ENCODE measurements at places on chromosomes 4 and X.

DNA sequence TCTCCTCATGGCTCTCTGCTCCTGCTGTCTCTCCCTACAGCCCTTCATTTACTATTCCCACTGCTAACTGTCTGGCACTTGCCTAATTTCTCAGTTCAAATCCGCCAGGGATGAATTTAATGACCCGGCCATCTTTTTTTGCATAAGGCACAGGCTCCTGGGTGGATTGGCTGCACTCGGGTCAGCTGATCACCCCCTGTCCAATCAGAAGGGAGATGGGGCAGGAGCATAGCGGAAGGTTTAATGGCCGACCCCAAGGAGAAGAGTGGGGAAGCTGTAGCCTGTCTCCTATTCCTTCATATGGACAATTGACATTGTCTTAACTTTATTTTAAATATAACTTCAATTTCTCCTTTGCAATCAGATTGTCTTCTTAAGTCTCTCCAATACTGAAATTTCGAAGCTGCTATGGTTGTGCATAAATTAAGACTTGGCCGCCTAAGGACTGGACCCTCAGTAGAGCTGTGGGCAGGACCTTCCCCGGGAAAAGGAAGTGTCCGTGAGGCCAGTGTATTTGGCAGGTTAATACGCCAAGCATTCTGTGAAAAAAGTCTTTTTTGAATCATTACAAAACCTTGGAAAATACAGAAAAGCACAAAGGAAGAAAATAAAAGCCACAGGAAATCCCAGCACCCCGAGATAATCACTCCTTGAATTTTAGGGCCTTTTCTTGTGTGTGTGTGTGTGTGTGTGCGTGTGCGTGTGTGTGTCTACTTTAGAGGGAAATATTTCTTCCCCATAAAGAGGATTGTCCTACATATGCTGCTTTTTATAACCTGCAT, 55.5 kb downstream of the SMIM20 start:
- no peak for DNase-seq

DNA sequence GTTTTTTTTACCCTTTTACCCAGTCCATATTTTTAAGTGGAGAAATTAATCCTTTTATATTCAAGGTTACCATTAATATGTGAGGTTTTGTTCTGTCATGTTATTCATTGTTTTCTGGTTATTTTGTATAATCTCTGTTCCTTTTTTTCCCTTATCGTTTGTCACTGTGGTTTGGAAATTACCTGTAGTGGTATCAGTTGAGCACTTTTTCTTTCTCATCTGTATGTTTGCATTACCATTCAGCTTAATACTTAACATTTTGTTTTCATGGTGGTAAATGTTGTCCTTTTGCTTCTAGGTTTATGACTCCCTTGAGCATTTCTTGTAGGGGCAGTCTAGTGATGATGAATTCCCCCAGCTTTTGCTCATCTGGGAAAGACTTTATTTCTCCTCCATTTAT, 6.6 kb downstream of the ETDC start:
- DNase-seq = no peak

GRCh38 chr4:125573368-125573767, 258.6 kb downstream of the FAT4 start:
- no peak for DNase-seq

GRCh38 chrX:148498067-148498466, 2.4 kb upstream of the AFF2 start:
- DNase-seq = no peak

GRCh38 chrX:54807524-54808108, at the start of gene MAGED2:
Gene MAGED2, plus strand, starts transcription at chrX:54807745. Its CDS starts 1,587 bp downstream, at chrX:54809332.
- peak; percentile 33 for DNase-seq

DNA sequence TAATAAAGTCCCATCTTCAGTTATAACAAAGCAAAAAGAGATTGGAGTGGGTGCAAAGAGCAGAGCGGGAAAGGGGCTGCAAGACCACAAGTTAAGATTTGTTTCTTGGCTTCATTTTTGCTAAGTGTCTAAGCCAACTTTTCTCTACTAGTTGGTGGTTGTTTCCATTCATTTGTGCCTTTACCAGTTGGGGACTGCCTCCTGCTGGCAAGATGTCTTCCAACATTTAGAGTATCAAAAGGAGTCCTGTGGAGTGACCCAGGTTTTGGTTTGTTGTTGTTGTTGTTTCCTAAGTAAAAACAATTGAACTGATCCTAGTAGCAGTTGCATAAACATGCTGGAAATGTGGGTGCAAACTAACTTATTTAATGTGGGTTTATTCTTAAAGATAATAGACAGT, 121.1 kb downstream of the SPATA18 start:
- DNase-seq = no peak

DNA sequence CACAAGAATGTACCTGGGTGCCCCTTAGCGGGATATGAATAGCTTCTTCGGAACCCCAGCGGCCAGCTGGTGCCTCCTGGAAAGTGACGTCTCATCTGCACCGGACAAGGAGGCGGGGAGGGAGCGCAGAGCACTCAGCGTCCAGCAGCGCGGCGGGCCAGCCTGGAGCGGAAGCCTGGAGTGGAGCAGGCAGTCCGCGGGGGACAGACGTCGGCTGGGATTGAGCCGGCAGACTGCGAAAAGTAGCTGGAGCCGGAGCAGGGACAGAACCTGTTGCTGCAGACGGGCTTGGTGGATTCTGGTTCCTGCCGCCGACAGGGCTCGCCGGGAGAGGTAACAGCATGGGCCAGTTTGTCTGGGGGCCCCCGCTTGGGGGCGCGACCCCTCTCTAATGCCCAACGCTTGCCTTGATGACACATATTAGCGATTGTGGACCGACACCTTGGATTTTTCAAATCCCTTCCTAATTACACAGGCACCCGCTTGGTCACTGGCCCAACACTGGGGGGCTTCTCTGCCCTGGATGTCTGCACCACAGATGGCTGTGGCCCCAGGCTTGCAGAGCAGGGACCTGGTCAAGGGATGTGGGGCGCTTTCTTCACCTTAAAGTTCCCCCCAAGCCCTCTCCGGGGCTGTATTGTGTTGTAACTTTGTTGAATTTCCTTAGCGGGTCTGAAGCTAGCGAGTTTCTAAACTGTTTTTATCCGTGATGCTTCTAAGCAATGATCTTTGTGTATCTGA, at the start of gene NPFFR2:
NPFFR2 (plus strand) TSS at position 133 of the 741 bp plus-strand sequence. CDS start 96,592 bp downstream, outside the sequence.
- peak; percentile 26 for DNase-seq

- no peak for DNase-seq
Observed at GRCh38 chr4:126027601-126028000, 712.8 kb downstream of the FAT4 start.

- DNase-seq = no peak
Observed at GRCh38 chr4:236028-236427, 69.2 kb downstream of the ZNF732 start.

DNA sequence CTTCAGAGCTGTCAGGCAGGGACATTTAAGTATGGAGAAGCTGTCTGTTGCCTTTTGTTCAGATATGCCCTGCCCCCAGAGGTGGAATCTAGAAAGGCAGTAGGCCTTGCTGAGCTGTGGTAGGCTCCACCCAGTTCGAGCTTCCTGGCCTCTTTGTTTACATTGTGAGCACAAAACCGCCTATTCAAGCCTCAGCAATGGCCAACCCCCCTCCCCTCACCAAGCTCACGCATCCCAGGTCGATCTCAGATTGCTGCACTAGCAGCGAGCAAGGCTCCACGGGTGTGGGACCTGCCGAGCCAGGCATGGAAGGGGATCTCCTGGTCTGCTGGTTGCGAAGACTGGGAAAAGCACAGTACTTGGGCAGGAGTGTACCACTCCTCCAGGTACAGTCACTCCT, 59.3 kb downstream of the ZNF674 start:
- no peak for DNase-seq

GRCh38 chr4:142566777-142567176, 279.3 kb downstream of the INPP4B start:
- no peak for DNase-seq

Data from right renal pelvis (tissue), 4 donors.